SHP77 treated with DMSO at 0.1 percent for 48 hours (cell line): ENCODE measurements at places on chromosomes 16 and 17.

GRCh38 chr17:82750241-82750908 lies 1.5 kb upstream of the TBCD start:
- no peak for DNase-seq

DNA sequence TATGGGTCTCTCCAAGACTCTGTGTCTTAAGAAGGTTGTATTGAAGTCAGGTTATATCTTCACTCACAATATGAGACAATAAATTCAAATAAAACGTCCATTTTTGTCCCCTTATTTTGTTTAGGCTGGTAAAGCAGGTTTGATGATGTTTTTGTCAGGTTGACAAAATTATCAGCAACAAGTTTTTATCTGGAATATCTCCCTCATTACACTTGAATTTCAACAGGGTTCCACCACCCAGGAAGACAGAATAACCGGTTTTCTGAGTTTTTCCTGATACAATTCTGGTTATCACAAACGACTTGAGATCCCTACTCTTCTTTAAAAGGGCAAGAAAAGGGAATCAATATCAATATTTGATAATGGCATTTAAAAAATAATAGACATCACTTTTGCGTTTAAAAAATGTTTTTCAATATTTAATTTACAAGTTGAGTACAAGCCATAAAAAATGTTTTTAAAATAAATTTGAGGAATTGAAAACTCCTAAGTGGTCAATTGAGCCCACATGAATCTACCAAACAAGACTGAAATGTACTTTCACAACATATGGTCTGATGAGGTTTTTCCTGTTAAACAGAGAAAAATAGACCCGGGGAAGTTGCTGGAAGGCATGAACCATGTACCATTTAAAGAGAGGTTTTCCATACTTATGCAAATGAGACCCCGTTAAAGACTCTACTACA lies 1.4 kb upstream of the ATP6V0A1 start:
- DNase-seq: no peak

DNA sequence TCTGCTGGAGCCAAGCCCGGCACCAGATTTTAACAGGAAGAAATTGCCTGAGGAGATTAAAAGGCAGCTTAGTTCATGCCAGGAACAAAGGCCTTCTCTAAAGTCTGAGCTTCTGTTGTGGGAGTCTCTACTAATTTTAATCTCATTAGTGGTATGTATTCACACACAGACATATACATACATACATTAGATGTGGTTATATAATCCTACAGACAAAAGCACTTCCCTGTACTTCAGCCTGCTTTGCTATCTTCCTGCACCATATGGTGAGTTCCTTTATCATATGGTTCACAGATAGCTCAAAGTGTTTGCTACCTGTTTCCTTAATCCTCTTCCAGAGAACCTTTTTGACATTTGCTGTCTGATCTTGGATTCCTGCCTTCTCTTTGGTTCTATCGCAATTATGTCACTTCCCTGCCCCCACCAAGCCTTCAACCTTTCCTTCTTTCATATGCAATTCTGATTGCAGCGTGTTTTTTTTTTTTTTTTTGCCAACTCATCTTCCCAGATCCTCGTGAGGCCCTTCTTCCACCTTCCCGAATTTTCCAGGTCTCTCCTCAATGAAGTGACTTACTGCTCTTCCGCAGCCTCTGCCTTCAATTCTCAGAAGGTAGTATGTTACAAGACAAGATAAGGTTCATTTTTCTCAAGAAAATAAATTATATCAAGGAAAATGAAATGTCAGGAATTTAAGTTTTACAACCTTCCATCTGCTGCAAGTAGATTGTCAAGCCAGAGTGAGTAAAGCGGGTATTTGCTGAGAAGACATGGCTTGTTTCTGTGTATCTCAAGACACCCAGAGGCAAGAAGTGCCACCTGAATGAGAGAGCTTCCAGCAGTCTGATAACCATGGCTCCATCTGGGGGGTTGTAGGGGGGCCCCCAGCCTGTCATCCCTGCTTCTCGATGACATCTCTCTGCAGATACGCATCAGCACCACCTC lies 120.2 kb upstream of the CACNG3 start:
- DNase-seq: no peak

DNA sequence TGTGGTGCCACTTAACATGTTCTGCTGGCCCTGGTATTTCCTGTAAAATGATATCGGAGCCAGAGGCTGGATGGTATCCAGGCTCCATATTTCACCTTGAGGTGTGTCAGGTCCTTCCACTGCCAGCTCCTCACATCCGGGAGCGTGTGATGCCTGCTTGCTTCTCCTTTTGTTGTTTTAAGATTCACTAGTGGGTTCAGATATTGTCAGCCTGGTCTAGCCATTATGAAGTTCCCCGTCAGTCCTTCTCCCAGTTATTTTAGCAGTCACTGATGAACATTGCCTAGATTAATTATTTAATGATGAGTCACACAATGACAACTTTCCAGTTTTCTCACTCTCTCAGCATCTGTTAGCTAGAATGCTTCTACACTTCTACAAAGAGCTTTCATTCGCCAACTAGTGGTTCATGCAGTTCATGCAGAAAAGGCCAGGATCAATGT lies 11.3 kb downstream of the DNAAF1 start:
- no peak for DNase-seq

- DNase-seq: no peak
These were observed 38.1 kb downstream of the SOCS1 start for GRCh38 chr16:11217651-11218603.

DNA sequence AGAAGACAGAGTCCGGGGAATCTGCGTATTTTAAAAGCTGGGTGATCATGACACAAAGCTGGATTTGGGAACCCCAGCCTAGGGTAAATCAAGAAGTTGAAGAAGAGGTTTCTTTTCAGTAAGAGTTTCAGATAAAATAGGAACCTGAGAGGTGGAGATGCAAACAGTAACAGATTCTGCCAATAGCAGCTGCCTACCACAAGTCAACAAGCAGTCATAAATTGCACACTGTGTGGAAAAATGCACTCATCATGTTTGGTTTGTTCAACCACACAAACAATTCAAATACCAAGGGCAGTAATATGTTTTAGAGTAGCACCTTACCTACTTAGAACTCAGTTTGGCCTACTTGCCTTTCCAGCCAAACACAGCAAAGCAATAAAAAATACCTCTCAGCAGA lies 14.0 kb downstream of the MYO1D start:
- no peak for DNase-seq

GRCh38 chr17:3921502-3922319 lies 5.4 kb upstream of the P2RX1 start:
- DNase-seq: no peak

- no peak for DNase-seq
These were observed 2.2 kb downstream of the PIP4K2B start for GRCh38 chr17:38797158-38797490.

GRCh38 chr17:3835410-3836229 lies 10.4 kb downstream of the NCBP3 start:
- no peak for DNase-seq

- DNase-seq: no peak
These were observed 403 bp upstream of the KRTAP3-1 start for GRCh38 chr17:41009301-41009760.

DNA sequence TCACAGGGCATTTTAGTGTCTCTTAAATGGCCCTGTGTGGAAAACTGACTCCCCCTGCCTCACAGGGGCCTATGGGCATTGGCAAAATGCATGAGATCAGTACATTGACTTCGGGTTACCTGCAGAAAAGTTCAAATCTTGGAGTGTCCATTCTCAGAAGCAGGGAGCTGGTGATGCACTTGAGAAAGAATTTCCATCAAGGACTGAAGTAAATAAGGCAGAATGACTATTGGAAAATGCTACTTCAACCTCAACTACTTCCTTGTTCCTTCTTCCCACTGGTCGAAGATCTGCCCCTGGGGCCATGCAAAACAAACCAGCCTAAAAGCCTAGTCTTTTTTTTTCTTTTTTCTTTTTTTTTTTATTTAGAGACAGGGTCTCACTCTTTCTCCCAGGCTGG lies 13.8 kb upstream of the GSDMA start:
- DNase-seq: no peak

- peak; percentile 35 for DNase-seq
These were observed 34.0 kb downstream of the ADGRG5 start for GRCh38 chr16:57576429-57576870.

GRCh38 chr17:58007781-58008706 lies 998 bp upstream of the SRSF1 start:
- no peak for DNase-seq

GRCh38 chr17:44906763-44907728 lies 7.8 kb upstream of the EFTUD2 start:
- DNase-seq: no peak

DNA sequence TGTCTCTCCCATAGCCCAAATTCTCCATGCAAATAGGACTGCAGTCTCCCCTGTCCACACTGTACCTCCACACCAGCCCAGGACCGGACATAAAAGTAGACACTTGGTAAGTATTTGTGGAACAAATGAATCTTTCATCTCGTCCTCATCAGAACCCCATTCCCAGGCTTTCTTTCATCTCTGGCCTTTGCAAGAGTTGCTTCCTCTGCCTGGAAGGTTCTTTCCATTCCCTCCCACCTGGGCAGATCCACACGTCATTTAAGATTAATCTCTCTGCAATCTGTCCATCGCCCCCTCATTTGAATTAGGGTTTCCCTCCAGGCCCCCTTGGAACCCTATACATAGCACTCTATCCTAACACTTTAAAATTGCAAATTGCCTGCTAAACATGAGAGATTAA lies 3.9 kb upstream of the NXPH3 start:
- no peak for DNase-seq

DNA sequence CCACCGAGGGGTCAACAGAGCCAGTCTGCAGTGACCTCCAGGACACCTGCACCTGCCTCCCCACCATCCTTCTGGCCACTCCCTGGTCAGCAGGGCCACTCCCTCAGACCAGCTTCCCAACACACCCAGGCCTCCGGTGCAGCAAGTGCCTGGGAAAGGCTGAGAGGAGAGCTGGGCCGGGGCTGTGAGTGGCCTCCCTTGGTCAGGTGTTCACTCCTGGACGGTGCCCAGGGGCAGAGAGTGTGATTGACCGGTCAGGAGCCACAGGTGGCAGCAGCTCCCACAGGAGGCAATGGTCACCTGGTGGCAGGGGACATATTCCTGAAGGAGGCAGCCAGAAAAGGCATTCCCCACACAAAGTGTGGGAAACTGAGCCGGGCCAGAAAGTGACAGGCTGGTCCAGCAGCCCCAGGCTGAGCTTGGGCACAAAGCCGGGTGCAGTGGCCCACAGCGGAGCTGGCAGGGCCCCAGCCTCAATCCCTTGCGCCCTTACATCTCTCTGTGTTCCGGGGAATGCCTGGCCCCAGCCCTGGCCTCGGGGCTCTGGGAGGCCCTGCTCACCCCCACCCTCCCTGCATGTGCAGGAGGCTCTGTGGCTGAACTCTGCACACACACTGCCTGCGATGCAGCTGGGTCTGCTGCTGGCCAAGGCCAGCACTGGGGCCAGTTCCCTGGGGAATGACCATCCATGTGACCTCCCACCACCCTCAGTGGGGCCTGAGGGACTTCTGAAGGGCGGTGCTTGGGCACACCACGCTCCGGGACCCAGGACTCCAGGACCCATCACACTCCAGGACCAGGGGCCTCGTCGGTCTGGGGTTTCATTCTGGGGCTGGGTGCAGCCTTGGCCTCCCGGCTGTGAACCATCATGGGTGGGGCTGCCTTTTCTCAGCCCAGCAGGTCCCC lies 1.2 kb upstream of the C17orf99 start:
- DNase-seq: no peak

- DNase-seq: no peak
These were observed 12.5 kb downstream of the ZSCAN32 start for GRCh38 chr16:3388325-3388724.

DNA sequence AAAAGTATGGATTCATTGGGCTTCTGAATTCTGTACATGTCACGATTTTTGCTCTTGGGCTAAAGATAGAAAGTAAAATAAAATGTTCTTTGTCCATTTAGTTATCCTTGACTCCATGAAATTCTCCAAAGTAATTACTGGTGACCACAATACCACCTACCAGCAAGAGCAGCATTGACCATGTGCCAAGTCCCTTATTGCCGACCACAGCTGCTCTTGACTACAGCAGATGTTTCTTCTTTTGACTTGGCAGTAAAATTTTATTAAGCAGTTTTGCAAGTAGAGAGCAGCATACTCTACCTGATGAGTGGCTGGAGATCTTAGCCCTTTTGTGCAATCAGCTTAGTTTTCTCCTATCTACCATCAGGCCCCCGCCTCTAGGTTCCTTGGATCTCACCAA lies 152.2 kb upstream of the TBX2 start:
- no peak for DNase-seq

GRCh38 chr17:36591434-36592315 lies at the start of gene DHRS11:
Gene DHRS11 (plus strand): TSS chr17:36591879. CDS start chr17:36592010, 131 bp downstream.
- DNase-seq: peak; percentile 20

GRCh38 chr16:17532338-17532995 lies 61.7 kb upstream of the XYLT1 start:
- no peak for DNase-seq

- DNase-seq: no peak
These were observed 104.0 kb downstream of the FOXL1 start for GRCh38 chr16:86682219-86682904.

GRCh38 chr16:53212893-53213223 lies 158.1 kb downstream of the CHD9 start:
- no peak for DNase-seq

GRCh38 chr17:58301504-58302150 lies 20.9 kb upstream of the MPO start:
- no peak for DNase-seq

DNA sequence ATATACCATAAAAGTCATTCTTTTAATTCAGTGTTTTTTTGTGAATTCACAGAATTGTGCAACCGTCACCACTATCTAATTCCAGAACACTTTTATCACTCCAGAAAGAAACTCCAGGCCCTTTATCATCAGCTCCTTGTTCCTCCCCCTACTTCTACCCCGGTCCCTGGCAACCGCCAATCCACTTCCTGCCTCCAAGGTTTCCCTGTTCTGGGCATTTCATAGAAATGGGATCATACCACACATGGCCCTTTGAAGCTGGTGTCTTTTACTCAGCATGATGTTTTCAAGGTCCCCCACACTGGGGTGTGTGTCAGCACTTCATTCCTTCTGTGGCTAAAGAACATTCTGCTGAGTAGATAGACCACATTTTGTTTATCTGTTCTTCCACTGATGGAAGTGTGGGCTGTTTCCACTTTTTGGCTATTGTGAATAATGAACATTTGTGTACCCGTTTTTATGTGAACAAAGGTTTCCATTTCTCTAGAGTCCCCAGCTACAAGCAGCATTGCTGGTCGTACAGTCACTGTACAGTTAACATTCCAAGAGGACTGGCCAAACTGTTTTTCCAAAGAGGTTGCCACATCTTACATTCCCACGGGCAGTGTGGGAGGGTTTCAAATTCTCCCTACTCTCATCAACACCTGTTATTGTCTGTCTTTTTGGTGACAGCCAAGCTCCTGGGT lies 75.8 kb upstream of the ZNF469 start:
- no peak for DNase-seq

DNA sequence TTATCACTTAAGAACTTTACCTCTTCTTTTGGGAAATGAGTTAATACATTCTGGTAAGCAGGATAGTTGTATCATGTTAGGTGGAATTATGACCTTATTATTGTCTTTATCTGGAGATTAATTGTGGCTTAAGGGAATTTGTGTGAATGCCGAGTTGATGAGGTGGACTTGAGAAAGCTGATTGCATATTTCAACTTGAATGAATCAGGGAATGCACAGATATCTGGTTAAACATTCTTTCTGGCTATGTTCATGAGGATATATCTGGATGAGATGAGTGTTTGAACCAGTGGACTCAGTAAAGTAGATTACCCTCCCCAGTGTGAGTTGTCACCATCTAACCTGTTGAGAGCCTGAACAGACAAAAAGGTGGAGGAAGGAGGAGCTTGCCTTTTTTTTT lies 326.1 kb upstream of the GOT2 start:
- DNase-seq: no peak

GRCh38 chr17:49753959-49754391 lies 10.0 kb downstream of the FAM117A start:
- no peak for DNase-seq

- DNase-seq: no peak
These were observed 5.9 kb downstream of the RAB11FIP4 start for GRCh38 chr17:31397256-31397939.
